CD4-positive, alpha-beta T cell treated with Interleukin-4 for 4 hours (primary cell): ENCODE measurements at places on chromosomes 7 and 10.

GRCh38 chr10:97138174-97138573, 47.6 kb downstream of the SLIT1 start:
- DNase-seq: no peak

- no peak for DNase-seq
These were observed 11.0 kb downstream of the MYOF start for GRCh38 chr10:93471110-93471651.

GRCh38 chr7:128805225-128805624, 13.5 kb downstream of the CCDC136 start:
- no peak for DNase-seq

DNA sequence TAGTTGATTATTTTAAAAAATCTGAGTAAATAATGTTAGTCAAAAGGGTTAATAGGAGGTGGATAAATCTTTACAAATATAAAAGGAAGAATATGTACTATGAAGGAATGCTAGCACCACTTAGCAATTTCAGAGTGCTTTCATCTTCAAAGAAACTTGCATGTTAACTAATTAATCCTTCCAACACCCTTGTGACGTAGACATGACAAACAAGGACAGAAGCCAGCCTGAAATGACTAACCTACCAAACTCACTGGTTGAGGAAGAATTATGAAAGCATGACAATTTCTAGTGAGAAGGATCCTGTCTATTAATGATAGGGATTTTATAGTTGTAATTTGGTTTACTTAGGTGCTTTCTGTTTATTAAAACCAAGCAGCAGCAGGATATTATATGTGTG, 468.0 kb upstream of the FZD8 start:
- DNase-seq: no peak

- no peak for DNase-seq
These were observed 136.9 kb downstream of the GLI3 start for GRCh38 chr7:42100156-42100508.

GRCh38 chr7:29606287-29606721, 42.7 kb downstream of the PRR15 start:
- DNase-seq: no peak
